ENCODE measurements at places on chromosomes 6 and 20.

DNA sequence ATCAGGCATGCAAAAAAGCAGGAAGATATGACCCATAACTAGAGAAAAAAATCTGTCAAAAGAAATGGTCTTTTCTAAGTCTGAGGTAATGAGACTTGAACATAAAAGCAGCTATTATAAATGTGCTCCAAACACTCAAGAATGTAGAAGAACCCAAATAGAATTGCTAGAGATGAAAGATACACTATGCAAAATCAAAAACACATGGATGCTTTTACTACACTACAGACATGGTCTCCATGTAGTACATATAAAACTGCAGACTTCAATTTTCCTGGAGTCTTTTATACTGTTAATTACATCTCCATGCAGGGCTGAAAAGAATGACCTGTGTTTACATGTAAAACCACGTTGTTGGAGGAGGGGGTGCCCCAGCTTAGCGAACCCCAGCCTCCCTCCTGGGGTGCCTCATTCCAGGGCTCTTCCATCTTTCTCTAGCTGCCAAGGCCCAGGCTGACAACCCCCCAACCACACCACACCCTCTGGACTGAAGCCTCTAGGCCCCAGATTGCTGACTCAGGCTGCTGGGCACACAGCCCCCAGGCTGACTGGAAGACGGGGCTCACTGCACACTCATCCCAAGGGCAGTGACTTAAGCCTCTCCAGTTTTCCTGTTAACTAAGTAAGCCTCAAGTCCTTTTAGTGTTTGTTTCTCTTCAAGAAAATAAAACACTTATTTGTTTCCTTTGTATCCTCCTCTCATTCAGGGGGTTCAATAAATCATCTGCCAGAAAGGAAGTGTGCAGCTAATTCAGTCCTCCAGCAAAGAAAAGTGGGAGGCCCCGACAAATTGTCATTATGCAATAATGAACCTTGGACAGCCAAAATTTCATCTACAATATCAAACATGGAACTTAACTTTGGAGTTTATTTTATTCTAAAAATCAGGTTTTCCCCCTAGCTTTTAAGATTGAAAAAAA is 26.0 kb upstream of the PLAGL1 start:
- no peak for DNase-seq

- no peak for DNase-seq
Measured at GRCh38 chr6:113668641-113669408, 188.3 kb upstream of the MARCKS start.

- DNase-seq = no peak
Measured at GRCh38 chr6:33072508-33073100, 845 bp downstream of the HLA-DPA1 start.

GRCh38 chr20:5039255-5039657 is 37.9 kb upstream of the SLC23A2 start:
- peak; percentile 47 for DNase-seq

GRCh38 chr6:88120635-88121034 is 45.5 kb downstream of the CNR1 start:
- DNase-seq = no peak

All from stimulated activated CD8-positive, alpha-beta memory T cell treated with anti-CD3 and anti-CD28 coated beads, Interleukin-4, amount 100 ng/mL, for 48 hours (primary cell).